ENCODE measurements at places on chromosomes 3 and 15. TPM values are rescaled to one million over a fixed set of nuclear protein-coding genes. Genes with fewer than 3 reads are reported as not detected.

Gene HRG
- 0.35 TPM for total RNA-seq

Gene CCR2
- total RNA-seq = 8.1 TPM

Gene CTXN2
- total RNA-seq = 0.06 TPM

Gene ADGRG7
- not detected for total RNA-seq

Gene AMIGO3
- total RNA-seq = not detected

Gene GP9
- not detected for total RNA-seq

Gene EEFSEC
- total RNA-seq = 15.2 TPM

Gene RTP1
- total RNA-seq = not detected

Gene SUCNR1
- 7.3 TPM for total RNA-seq

Gene EEF1AKMT4
- total RNA-seq = 2.8 TPM

Gene PP2D1
- not detected for total RNA-seq

Gene LRRN1
- 1.4 TPM for total RNA-seq

Gene TIMP4
- total RNA-seq = 7.6 TPM

Gene DAZL
- not detected for total RNA-seq

Gene RTP3
- not detected for total RNA-seq

GRCh38 chr3:24722087-24722486, 227.4 kb upstream of the THRB start:
- DNase-seq = no peak

DNA sequence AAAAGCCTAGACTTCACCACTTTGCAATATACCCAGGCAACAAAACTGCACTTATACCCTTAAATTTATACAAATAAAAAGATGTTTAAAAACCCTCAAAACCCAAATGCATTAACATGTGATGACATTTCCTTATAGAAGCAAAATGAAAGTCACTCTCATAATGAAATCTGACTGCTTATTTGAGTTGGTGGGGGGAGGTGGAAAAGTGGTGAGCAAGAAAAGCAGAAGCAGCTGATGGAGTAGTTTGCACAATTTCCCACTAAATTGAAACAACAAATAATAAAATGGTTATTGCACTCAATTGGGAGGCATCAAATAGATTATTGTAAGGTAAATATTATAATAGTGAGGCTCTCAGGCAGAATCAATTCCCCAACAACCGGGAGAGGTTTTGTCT, 54.0 kb upstream of the GADL1 start:
- no peak for DNase-seq

GRCh38 chr15:69265347-69265955, 33.3 kb upstream of the PAQR5 start:
- peak; percentile 52 for DNase-seq

GRCh38 chr3:150613034-150613433, 9.9 kb downstream of the SELENOT start:
- DNase-seq = no peak

DNA sequence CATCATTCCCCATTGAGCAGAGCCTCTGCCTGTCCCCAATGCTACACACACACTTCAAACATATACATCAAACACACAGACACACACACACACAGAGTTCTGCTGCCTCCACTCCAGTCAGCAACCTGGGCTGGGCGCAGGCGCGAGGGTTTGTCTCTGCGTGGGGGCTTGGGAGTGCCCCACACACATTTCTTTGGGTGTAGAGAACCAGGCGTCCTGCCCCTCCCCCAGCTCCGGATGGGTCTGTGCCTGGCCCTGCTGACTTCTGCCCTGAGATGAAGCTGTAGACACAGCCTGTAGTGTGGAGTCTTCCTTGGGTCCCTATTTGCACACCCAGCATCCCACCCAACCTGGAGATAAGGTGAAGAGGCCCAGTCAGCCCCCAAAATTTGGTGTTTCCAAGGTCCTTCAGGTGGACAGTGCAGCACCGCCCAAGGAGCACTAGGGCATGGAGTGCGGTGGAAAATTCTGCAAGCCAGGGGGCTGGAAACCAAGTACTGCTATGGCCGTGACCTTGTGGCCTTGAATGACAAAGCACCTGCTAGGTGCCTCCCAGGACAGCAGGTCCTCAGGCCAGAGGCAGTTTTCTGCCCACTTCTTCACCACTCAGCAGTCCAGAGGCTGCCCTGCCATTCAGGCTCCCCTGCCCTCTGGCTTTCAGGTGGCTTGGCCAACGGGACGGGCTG, 26.8 kb downstream of the FBXW12 start:
- DNase-seq = peak; percentile 67

DNA sequence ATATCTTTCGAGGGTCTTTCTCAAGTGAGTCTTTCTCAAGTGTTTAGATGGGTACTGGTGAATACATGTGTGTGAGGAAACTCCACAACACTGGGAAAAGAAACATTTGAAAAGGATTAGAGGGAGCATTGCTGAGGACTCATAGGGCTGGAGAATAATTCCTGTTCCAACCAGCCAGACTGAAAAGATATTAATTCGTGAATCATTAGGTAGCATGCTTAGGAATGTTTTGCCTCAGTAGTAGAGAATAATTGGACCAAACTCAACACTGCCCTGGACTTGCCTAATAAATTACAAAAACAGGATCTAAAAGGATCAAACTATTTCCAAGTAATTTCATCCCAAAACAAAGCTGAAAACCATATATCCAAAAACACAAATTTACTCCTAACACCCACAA, 17.3 kb downstream of the PP2D1 start:
- DNase-seq = no peak

DNA sequence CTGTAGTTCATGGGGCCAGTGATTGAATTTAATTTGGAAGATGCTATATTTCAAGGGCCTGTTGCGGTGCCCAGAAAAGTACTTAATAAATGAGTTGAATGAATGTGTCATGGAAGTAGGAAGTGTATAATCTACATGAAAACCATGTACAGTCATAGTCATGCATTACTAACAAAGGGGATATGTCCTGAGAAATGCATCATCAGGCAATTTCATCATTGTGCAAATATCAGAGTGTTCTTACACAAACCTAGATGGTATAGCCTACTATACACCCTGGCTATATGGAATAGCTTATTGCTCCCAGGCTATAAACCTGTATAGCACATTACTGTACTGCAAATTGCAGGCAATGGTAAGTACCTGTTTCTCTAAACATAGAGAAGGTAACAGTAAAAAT, 10.7 kb upstream of the MYO5C start:
- no peak for DNase-seq

DNA sequence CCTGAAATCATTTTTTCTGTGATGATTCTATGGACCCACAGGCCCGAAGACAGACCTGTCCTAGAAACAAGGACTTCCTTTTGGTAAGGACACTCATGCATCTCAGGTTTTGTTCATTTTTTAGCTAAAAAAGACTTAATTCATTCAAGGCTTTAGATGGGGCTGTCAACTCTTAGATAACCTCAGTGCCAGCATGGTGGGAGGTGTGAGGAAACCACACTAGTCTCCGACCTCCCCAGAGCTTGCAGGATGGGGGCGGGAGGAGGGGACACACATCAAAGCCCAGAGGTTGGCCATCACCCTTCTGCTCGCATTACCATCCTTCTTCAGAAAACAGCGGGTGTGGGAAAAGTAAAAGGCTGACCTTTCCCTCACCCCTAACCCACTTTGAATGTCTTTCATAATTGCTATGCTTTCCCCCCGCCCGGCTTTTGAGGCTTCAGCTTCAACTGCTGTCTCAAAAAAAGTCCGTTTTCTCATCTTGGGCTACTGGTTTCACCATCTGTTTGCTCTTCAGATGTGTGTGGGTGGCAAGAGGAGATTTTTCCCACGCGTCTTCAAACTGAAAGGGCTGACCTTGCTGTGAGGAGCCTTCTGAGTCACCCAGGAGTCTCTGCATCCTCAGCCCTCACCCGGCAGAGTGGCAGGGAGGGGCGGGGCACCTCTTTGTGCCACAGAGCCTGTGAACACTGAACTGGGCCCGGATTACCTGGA, 27.6 kb upstream of the CXCR6 start:
- DNase-seq = no peak

DNA sequence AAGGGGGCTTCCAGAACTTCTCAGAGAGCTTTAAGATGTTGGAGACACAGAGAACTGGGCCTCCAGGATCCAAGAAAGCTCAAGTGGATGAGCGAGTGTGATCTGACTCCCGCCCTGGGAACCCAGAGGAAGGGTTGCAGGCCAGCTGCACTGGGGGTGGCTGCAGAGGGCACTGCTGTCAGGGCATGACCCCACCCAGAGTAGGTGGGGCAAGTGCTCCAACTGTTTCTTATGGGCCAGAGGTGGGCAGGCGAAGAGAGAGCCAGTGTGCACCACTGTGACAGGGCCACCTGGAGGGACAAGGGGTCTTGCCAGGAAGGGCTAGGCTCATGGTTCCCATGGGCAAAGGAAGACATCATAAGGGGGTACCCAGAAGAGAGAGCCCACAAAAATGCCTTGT, 48.8 kb downstream of the EXOG start:
- DNase-seq = no peak

GRCh38 chr3:5330152-5330810, 142.8 kb downstream of the EDEM1 start:
- DNase-seq = no peak

DNA sequence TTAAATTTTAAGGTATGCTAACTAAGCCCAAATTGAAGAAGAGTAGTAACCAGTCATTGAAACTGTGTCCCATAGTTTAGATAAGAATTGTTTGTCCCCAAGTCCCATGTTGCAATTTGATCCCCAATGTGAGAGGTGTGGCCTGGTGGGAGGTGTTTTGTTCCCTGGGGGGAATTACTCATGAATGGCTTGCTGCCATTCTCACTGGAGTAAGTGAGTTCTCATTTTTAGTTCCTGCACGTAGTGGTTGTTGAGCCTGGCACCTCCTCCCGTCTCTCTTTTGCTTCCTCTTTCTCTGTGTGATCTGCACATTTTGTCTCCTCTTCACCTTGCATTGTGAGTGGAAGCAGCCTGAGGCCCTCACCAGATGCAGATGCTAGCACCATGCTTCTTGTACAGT, 1271.0 kb downstream of the NSUN3 start:
- no peak for DNase-seq

- DNase-seq = no peak
Observed at GRCh38 chr15:63288342-63288741, 10.9 kb downstream of the APH1B start.

GRCh38 chr3:124132813-124133212, 140.9 kb upstream of the ROPN1 start:
- DNase-seq = no peak

GRCh38 chr3:137065381-137065780, 107.6 kb downstream of the IL20RB start:
- DNase-seq = no peak

GRCh38 chr3:102532901-102533300, 98.1 kb downstream of the ZPLD1 start:
- no peak for DNase-seq

DNA sequence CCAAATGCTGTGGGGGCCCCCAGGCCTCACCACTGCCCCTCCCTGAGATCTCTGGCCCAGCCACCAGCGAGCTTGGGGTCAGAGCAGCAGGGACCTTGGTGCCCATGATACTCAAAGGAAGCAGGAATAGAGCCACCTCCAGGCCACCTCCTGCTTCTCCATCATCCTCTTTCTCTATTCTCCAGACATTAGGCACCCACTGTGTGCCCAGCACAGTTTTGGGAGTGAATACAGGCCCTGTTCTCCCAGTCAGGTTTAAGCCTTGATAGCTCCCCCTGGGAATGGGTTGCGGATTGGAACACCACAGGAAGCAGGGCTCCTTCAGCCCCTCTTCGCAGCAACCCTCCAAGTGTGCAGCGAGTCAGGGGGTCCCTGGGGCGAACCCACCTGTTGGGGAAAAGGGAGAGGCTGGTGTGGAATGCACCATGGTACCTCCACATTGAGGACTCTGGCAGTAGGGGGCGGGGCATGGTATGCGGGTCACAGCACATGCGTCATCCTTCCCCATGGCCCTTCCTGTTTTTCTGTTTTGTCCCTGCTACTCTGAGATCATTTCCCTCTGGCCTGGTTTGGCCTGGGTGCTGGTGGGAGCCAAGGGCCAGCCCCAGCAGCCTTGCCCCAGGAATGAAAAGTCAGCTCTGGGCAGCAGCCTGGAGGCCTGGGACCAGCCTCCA, 14.2 kb upstream of the SEMA3B start:
- DNase-seq = no peak

All from kidney (tissue), 22 donors.